Activated CD4-positive, alpha-beta T cell treated with anti-CD3 and anti-CD28 coated beads, Interleukin-2, amount 10 ng/mL, durations not matched to agents 7 days and 5 days (primary cell): ENCODE measurements at places on chromosomes 5 and 9. TPM values are rescaled to one million over a fixed set of nuclear protein-coding genes. Genes with fewer than 3 reads are reported as not detected.

The IL9 gene
- not detected for total RNA-seq

GRCh38 chr9:81141961-81142360 lies 547.4 kb downstream of the TLE1 start:
- H3K4me3 ChIP-seq, result no peak overlapping the region
- H3K36me3 ChIP-seq, result no peaks in the 10 kb centered on the region
- H3K4me1 ChIP-seq, result no peaks in the 10 kb centered on the region

DNA sequence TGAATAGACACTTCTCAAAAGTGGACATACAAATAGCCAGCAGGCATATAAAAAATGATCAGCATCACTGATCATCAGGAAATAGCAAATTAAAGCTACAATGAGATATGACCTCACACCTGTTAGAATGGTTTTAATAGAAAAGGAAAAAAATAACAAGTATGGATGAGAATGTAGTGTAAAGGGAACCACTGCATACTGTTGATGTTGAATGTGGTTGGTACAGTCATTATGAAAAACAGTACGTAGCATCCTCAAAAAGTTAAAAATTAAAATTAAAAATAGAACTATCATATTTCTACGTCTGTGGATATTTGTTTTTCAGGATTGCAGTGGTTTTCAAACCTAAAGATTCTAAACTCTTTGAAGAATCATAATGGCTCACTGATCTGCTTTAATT lies 215.1 kb upstream of the NREP start:
- H3K27me3 ChIP-seq, result peaks cover 15% of the 10 kb centered on the region
- no peaks in the 10 kb centered on the region for H3K4me1 ChIP-seq
- DNase-seq, result no peak
- H3K4me3 ChIP-seq, result no peak overlapping the region

DNA sequence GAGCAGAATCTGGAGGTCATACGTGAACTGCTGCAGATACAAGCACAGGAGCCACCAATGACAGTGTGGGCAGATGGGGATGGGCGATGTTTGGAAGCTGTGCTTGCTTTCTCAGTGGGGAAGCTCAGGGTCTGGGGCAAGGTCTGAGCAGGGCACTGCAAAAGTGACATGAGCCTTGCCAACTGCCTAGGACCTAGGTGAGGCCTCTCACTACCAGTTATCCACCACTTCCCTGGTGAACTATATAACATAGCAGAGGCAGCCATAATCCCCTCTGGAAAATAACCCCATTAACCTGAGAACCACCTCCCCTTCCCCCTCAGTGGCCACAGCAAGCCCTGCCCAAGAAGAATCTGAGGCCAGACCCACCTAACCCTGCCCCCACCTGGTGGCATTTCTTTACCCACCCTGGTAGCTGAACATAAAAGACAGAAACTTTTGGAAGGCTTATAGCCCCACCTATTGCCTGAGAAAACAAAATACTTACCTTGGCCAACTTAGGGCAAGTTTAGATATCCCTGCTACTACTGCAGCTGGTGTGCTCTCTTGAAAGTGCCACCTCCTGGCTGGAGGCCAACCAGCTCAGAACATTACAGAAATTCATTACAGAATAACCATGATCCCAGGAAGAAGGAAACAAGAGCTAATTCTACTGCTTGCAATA lies 18.8 kb upstream of the SPEF2 start:
- H3K4me1 ChIP-seq, result peaks cover 6% of the 10 kb centered on the region
- H3K27ac ChIP-seq, result no peak overlapping the region
- H3K4me3 ChIP-seq, result no peak overlapping the region
- no peak for DNase-seq
- peaks cover 3% of the 10 kb centered on the region for H3K36me3 ChIP-seq

DNA sequence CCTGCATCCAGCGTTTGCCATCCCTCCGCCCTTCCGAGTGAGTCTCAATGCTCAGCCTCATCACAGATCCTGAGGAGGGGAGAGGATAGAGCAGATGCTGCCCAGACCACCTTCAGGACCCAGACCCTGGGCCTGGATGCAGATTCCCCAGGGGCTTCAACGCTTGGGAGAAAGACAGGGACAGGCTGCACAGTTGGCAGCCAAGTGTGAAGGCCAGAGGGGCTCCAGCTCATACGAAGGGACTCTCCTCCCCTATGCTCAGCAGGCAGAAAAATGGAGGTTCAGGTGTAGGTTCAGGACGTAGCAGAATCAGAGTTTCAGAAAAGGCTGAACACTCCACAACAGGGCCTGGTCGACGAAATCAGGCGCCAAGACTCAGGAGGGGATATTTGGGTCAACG lies 378.5 kb upstream of the IRX1 start:
- DNase-seq, result no peak
- no peaks in the 10 kb centered on the region for H3K36me3 ChIP-seq
- no peak overlapping the region for H3K27ac ChIP-seq
- H3K4me1 ChIP-seq, result no peaks in the 10 kb centered on the region
- no peak overlapping the region for H3K4me3 ChIP-seq

- H3K27me3 ChIP-seq, result no peaks in the 10 kb centered on the region
- H3K4me1 ChIP-seq, result no peaks in the 10 kb centered on the region
- no peak overlapping the region for H3K27ac ChIP-seq
- no peak overlapping the region for H3K4me3 ChIP-seq
- no peak for DNase-seq
Observed at GRCh38 chr5:110823571-110823970, 84.8 kb downstream of the SLC25A46 start.

DNA sequence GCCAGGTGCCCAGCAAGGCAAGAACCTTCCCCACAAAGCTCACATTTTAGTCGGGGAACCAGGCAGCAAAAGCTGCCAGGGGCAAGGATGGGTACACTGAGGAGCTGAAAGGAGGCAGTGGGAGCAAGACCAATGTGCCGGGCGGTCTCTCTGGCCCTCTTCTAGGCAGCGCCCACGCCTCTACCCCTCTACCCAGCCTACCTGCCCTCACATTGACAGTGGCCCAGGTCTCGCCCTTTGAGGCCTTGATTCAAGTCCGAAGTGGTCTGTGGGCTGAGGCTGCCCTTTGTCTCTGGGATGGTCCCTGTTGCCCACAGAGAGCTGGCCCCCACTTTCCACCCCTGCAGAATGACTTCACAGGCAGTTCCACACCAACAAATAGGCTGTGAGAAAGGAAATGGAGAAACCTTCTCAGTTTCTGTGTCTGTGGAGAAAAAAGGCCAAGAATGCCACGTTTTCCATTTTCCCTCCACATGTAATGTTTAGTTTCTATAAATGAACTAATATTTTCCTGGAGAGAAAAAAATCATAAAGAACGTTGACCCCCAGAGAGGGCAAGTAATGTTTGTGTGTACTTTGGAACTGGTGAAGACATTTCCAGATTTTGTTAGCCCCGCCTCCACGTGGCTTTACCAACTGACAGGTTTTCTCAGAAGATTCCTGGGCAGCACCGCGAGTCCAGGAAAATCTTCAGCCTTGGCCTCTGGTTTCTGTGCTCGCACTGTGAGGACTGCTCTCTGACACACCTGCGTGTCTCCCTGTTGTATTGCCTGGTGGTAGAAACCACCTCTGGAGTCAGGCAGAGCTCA lies 57.4 kb upstream of the ANGPTL2 start:
- no peaks in the 10 kb centered on the region for H3K36me3 ChIP-seq
- no peak overlapping the region for H3K4me3 ChIP-seq
- no peak for DNase-seq
- no peaks in the 10 kb centered on the region for H3K27me3 ChIP-seq
